ENCODE measurements at places on chromosomes 2 and 18.

- no peak for DNase-seq
These were observed 96.4 kb downstream of the CDCA7 start for GRCh38 chr2:173451118-173451517.

- peak; percentile 57 for DNase-seq
These were observed 137.6 kb upstream of the SPATS2L start for GRCh38 chr2:200168641-200169555.

DNA sequence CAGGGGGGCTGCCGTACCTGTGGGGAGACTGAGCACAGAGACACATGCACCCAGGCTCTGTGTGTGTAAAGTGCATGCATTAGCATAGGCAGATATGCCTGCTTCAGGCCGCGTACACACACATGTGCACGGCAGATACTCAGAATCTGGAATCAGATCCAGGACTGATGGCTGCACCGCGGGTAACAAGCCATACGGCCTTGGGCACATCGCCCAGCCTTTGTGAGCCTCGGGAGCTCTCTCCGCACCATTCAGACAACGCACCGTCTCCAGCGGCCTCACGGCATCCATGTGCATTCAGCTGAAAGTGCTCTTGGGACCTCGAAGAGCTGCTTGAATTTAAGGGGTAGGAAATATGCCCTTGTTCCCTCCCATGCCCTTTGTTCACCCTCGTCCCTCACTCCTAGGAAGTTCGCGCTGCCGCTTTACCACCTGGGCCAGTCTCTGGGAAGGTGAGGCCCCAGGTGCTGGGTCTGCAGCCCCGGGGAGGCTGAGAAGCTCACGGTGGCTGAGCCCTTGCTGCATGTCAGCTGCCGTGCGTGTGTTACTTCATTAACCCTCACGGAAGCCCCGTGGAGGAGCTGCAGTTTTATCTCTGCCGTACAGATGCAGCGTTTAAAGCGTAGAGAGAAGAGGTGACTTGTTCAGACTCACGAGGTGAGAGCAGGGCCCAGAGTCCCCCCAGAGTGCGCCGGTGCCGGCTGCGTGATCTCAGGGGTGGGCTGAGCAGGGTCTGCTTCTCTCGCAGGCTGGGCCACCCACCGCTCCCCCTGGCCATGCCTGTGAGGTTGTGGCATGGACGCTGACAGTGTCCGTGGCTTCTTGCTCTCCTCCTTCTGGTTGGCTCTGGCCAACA lies 377.7 kb upstream of the MYT1L start:
- DNase-seq: no peak

DNA sequence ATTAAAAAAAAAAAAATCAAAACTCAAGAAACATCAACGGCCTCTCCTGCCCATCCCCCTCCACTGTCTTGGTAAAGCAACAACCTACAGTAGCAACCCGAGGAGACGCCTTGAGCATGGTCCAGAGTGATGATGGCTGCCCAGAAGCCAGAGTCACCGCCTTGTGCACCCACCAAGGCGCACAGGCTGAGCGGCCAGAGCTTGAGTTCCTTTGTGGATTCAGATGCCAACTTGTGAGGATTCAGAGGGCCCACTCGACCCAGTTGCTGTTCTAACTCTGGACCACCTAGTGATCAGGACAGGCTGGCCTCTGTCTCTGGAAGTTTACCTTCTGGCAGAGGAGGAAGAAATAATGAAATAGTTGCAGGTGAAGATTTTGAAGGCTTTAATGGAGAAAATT lies 105.0 kb downstream of the PDCL3 start:
- DNase-seq: no peak

- DNase-seq: no peak
These were observed 37.8 kb downstream of the MAL start for GRCh38 chr2:95063086-95063958.

DNA sequence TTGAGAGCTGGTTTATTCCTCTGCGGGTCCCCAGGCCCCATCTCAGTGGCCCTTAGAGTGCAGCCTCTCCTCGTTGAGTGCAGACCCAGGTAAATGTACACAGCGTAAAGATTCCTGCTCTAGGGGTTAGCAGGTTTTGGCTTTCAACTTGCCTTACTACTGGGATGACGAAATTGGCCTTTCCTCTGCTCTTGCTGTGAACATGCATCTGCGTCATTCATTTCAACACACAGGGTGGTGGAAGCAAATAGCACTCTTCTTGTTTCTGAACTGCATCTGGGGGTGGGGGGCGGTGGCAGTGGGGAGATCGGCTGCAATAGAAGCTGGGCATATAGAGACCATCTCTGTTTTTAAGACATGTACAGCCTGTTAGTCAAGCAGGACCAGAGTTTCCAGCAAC lies 16.5 kb upstream of the SLC16A14 start:
- no peak for DNase-seq

- no peak for DNase-seq
These were observed 64.5 kb upstream of the HDAC4 start for GRCh38 chr2:239465017-239466001.

DNA sequence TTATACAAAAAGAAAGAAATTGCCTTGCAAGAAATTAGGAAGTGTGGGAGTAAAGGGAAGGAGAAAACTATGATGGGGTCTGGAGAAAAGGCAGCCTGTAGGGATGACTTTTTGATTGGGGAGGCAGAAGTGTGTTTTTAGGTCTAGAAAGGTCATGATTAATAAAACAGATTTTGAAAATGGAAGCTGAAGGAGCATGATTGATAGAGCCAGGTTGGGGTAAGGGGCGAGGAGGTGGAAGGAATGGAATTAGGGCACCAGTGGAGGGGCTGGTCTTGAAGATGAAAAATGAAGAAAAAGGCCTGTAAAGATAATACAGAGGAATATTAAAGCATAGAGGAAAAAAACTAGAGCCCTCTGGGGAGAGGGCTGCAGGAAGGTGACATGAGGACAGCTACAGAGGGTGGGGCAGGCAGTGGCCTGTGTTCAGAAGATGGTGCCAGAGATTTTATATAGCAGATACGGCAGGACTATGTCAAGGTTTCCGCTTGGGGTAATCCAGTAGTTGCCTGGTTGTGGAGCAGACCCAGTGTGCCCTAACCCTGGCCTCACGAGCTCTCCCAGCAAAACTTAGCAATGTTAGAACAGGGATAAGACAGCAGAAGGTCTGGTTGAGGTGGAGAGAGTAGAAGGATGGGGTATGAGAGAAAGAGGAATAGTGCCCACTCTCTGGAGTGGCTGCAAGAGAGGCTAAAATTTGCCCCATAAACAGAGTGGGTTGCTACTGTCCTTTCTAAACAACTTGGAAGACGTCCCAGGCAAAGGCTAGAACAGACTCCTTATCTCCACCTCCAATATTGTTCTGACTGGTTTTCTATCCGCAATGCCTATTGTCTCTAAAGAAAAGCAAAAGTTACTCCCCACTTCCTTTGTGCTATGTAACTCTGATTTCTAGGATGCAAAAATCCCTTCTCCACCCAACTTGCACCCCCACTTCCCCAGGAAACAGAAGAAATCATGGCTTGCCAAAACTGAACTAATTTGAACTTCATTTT lies 287.3 kb downstream of the AGPS start:
- DNase-seq: no peak

- no peak for DNase-seq
These were observed 284.0 kb downstream of the CCDC102B start for GRCh38 chr18:69081846-69082245.

DNA sequence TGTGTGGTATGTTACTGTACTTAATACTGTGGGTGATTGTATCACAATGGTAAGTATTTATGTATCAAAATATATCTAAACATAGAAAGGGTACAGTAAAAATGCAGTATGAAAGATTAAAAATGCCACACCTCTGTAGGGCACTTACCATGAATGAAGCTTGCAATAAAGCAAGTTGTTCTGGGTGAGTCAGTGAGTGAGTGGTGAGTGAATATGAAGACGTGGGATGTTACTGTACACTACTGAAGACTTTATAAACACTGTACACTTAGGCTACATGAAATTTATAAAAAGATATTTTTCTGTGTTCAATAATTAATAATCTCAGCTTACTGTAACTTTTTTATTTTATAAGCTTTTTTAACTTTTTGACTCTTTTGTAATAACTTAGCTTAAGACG lies 1162.4 kb upstream of the NRXN1 start:
- no peak for DNase-seq

DNA sequence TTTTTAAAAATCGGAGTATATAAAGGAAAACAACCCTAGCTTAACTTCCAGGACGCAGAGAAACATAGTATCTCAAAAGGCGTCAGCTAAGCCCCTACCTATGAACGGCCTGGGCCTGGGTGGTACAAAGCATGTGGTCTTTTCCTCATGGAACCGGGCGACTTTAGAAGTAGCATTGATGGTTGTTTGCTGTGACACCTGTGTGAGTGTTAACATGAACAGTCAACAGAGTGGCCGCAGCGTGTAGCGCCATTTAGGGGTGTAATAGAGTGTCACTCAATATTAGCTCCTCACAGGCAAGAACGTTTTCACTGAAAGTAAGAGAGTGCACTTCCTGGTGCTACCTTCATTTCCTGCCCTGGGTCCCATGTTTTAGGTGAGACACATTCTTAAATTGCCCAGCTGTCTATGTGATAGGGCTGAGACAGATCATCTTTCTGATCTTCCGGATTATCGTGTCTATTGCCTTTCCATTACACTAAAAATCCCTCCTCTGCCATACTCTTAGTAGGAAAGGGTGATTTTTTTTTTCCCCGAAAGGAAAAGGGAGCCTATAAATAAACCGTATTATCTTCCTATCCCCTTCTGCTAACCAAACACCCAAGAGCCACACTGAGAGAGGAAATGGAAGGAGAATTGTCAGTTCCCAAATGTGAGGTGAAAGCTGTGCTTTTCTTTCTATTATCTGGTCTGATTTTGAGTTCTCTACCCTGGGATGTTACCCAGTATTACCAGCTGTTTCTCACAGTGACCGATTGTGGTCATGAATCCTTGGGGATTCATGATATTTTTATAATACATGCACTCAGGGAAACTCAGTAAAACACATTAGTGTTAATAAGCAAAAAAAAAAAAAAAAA lies 1.3 kb downstream of the GORASP2 start:
- DNase-seq: peak; percentile 22

- peak; percentile 50 for DNase-seq
These were observed 34.2 kb downstream of the ASXL2 start for GRCh38 chr2:25844089-25844488.

GRCh38 chr2:159285929-159286708 lies at the start of gene WDSUB1:
WDSUB1 (minus strand) TSS chr2:159286703; CDS start chr2:159283069, 3,634 bp downstream.
- peak; percentile 44 for DNase-seq

GRCh38 chr2:26811261-26811660 lies 25.4 kb downstream of the CENPA start:
- no peak for DNase-seq

- DNase-seq: peak; percentile 70
These were observed at the start of gene BOK for GRCh38 chr2:241558532-241559322. BOK (plus strand) TSS chr2:241558745; CDS start chr2:241559484, 739 bp downstream.

- DNase-seq: no peak
These were observed 1588.9 kb upstream of the TMEFF2 start for GRCh38 chr2:193783681-193784080.

GRCh38 chr2:41828052-41828643 lies 219.7 kb upstream of the PKDCC start:
- no peak for DNase-seq

DNA sequence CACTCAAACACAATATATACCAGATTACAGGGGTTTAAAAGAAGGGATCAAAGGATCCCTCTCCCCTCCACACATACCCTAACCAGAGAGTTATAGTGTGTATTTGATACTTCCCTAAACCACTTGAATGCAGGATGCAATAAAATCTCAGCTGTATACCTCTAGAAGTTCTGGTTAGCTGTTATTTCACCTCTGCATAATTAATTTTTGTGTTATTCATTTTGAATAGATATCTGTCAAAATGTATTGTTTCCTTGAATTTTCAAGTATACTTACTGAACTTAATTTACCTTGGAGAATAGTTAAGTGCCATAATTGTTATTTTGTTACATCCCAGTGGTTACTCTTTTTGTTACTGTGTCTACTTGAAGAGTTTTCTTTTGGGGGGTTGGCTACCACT lies 34.5 kb downstream of the DDX1 start:
- no peak for DNase-seq

DNA sequence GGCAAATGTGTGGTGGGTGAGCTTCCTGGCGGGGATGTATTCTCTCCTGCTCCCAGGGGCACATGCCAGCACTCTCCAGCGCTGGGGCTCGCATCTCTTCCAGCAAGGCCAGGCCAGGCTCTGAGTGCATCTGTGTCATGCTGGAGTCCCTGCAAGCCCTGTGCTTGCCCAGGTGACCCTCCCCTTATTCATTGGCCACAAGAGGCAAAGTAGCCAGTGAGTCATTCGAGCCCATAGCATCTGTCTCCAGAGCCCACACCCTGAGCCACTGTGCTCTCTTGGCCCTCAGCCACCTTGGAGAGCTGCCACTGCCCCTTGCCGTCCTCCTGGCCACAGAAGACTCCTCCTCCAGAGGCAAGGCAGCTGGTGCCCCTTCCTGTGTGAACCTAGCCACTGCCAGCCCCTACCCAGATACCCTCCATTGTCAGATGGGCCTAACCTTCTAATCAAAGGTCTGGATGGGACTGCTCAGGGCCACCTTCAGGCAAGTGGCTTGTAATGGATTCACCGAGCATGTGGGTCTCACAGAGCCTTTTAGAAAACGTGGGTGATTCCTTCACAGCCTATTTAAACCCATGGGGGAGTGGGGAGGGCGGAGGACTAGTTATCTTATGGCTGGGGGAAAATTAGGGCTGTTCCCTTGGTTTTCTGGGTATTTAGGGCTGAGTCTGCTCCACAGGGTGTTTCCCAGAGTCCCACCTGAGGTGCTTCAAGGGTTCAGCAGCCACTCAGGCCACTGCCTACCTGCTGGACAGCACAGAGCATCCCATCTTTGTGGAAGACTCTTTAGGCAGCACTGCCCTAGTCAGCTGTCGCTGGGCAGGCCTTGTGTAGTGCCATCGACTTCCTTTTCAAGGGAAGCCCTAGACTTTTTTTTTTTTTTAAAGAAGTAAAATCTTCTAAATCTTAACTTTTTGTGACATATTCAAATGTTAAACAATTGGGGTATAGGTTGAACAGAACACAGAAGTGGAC lies 137.4 kb downstream of the ACOXL start:
- peak; percentile 7 for DNase-seq

- DNase-seq: no peak
These were observed 237.9 kb downstream of the FHOD3 start for GRCh38 chr18:36535202-36535935.

DNA sequence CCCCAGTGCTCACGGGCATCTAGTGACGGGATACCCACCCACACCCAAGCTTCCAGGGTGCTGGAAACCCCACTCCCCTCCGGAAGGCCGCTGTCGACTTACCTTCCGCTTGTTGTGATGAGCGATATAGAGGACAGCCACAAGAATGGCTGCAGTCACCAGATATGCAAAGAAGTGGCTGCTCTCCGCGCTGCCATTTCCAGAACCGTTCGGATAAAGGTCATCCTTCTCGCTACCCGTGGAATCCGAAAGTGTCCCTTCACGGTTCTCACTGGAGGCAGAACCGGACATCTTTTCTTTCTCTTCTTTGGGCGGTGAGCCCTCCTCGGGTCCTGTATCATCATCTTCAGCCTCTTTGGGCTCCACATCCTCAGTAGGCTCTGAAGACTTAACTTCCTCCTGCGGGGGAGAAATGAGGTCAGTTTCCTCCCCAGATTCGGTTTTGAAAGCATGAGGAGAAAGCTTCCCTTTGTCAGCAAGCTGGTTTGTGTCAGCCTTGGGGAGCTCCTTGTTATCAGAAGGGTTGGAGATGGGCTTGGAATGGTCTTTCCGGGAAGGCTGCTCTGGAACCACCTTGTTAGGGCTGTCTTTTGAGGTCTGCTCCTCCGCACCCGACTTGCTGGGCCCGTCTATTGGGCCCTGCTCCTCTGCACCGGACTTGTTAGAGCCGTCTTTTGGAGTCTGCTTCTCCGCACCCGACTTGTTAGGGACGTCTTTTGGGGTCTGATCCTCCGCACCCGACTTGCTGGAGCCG lies 1.2 kb downstream of the TGOLN2 start:
- peak; percentile 74 for DNase-seq

Data from amniotic epithelial cell (primary cell).